CD8-positive, alpha-beta T cell (primary cell): ENCODE measurements at places on chromosomes 3 and 15.
A peak's percentile ranks its signal among the peaks of the same experiment; 100 is the strongest.

DNA sequence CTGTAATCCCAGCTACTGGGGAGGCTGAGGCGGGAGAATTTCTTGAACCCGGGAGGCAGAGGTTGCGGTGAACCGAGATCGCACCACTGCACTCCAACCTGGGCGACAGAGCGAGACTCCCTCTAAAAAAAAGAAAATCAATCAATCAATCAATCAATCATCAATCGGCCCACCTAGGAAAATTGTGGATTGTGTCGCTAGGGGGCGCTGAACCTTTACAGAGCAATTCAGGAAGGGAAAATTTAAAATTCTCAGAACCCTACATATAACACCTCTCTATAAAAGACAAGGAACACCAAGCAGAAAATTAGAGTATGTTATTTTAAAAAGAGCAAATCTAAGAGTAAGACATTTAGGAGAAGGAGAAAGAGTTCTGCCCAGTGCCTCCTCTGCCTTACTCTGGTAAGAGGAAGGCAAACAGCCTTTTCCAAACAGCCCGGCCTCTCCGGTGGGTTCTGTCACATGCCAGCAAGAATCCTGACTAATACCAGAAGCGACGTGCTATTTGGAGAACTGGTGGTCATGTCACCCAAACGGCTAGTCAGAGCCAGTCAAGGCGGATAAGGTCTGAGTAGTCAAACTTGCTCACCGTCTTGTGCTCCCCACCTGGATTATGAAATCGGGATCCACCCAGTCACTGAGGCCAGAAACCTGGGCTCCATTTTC lies 22.3 kb upstream of the SMCO1 start:
- peak; percentile 44 for DNase-seq

DNA sequence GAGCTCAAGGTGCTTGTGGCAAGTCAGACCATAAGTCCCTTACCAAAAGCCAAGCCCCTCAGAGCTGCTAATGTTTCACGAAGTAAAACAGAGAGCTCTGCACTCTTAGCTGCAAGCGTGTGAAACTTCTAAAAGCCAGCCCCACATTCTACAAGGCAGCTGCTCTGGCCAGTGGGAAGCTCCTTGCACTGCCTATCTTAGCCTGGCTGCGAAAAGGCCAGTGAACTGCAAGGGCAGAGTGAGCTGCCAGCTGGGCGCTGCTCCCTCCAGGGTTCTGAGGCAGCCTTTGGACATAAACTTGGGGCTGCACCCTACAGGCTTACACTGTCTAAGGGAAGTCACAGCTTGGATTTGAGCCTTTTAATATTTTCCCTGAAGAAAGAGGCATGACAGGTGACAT lies 2.2 kb upstream of the MUSTN1 start:
- DNase-seq: no peak

DNA sequence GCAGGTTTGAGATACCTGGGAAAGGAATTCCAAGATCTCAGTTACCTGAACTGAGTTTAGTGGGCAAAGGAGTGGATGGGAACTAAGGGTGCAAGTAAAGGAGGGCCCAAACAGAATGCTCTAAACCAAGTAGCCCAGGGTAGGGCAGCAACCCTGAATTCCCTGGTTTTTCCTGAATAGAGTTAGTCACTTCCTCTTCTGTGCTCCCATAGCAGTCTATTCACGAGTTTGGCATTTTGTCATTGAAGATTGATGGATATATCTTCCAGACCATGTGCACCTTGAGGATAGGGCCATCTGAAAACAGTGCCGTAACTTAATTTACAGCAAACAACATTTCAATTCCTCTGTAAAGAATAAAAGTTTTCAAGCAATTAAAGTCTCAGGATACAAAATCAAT lies 18.5 kb upstream of the PTX3 start:
- no peak for DNase-seq

GRCh38 chr3:160564258-160564911 lies 986 bp downstream of the KPNA4 start:
- no peak for DNase-seq

DNA sequence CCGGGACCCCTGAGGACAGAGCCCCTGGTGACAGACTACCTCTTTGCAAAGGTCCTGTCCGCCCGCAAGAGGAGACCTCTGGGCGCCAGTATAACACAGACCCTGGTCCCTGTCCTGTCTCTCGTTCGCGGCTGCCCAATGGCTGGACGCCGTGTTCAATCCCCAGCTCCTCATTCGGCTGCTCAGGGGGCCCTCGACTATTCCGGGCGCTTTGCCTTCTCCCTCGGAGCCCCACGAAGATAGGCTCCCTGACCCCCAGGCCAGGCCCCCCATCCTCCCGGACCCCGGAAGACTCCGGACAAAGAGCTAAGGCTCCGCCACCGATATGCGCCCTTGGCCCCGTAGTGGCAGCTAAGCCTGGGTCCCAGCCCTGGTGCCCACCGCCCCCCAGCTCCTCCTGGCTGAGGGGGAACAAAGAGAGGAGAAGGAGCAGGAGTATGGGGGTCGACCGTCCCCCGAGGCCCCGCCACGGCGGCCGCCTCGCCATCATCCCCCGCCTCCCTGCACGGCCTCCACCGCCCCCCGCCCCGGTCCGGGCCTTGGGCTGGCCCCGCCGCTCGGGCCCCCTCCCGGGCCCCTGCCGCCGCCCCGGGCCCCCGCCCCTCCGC lies 437 bp downstream of the CELSR3 start:
- no peak for DNase-seq

DNA sequence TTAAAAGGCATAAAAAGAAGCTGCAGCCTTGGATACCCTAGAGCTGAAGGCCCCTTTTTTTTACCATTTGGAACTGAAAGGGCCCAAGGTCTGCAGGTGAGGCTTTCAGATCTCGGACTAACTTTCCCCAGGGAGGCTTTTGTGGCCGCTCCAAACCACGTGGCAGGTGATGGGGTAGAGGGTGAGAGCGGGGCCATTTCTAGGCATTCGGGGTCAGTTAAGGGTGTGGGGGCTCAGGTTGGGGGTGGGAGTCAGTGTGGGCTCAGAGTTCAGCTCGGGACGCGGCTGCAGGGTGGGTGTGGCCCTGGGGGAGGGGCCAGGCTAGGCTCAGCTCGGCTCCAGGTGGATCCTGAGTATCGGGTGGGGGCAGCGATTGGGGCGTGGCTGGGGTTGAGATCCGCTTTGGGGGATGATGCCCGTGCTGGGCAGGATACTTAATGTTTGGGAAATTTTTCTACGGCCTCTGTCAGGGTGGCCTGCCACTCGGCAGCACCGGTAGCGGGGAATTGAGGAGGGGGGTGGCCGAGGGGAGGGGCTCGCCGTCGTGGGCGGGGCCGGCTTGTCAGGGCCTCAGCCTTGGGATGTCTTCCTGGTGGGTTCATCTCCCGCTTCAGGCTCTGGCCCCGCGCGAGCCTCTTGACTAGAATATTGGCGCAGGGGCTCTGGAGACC lies 2.5 kb downstream of the KLF13 start:
- DNase-seq: peak; percentile 62

GRCh38 chr3:128491691-128491940 lies 1.4 kb downstream of the GATA2 start:
- DNase-seq: no peak

- DNase-seq: no peak
Measured at GRCh38 chr3:190807719-190808375, 54.6 kb downstream of the GMNC start.
